ENCODE measurements at places on chromosomes 1 and 21. TPM values are rescaled to one million over a fixed set of nuclear protein-coding genes. Genes with fewer than 3 reads are reported as not detected.

DNA sequence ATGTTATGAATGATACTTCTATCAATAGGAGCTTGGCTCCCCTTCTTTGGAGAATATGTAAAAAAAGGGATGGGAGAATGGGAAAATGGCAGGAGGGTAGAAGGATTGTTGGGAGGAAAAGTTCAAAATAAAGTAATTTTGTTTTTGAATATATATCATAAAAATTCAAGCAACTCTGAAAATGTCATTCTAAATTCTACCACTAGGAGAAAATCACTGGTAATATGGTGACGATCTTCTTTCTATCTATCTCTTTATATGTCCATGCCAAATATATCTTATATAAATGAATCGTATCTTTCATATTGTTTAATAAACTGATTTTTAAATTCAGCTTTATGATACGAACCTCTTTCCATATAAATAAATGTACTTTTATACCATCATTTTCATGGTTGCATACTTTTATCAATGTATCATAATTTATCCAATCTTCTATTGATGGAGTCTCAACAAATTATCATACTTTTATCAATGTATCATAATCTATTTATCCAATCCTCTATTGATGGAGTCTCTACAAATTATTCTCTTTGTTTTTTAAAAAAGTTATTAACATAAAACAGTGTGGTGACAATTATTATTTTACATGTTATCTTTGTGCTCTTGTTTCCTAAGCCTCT lies 73.7 kb upstream of the MARK1 start:
- DNase-seq: no peak

DNA sequence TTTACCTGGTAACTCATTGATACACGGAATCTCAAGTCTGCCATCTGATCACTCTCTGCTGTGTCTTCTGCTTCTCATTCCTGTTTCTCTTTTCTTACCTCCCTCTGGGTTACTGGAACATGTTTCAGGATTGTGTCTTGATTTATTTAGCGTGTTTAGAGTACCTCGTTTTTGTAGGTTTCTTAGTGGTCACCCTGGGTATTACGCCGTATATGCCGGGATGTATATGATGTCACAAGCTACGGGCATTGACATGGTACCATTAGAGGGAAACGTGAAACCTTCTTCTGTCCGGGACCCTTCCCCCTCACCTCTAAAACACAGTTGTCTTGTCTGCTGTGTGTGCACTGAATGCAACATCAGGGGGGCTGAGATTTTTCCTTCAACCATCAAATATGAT lies 2.8 kb downstream of the ACTRT2 start:
- no peak for DNase-seq

TRIM46 gene
- not detected for total RNA-seq

ADGRL4 gene
- total RNA-seq: 15.5 TPM

PPIAL4G gene
- not detected for total RNA-seq
